ENCODE measurements at places on chromosomes 1 and 21. TPM values are rescaled to one million over a fixed set of nuclear protein-coding genes. Genes with fewer than 3 reads are reported as not detected.
A peak's percentile ranks its signal among the peaks of the same experiment; 100 is the strongest.

Gene NCAM2
- 7.7 TPM for polyA plus RNA-seq

Gene ITLN2
- not detected for polyA plus RNA-seq

Gene SSBP3
- 34.3 TPM for polyA plus RNA-seq

Gene OVAAL
- polyA plus RNA-seq, result not detected

Gene IVL
- polyA plus RNA-seq, result not detected

Gene CDC73
- polyA plus RNA-seq, result 56.4 TPM

Gene TSPEAR
- polyA plus RNA-seq, result not detected

Gene AQP10
- not detected for polyA plus RNA-seq

Gene TEX50
- polyA plus RNA-seq, result not detected

Gene EEIG2
- 6.1 TPM for polyA plus RNA-seq

Gene VTCN1
- polyA plus RNA-seq, result not detected

Gene LAD1
- 0.04 TPM for polyA plus RNA-seq

DNA sequence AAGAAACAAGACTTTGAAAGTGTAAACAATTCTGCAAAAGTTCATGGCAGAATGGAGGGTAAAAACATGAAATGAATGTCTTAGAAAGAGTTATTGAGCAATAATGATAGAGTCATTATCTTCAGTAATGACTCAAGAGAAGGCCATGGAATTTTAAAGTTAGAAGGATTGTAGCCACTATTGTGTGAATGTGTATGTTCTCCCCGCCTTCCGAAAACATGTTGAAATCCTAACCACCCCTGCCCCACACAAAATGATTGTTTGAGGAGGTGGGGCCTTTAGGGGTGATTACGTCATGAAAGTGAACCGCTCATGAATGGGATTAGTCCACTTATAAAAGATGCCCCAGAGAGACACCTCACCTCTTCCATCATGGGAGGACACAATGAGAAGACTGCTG lies 93.8 kb upstream of the CCDC190 start:
- DNase-seq, result no peak

GRCh38 chr21:45080639-45081414 lies 6.4 kb downstream of the ADARB1 start:
- peak; percentile 15 for DNase-seq

- no peak for DNase-seq
These were observed 48.6 kb downstream of the RPS6KA1 start for GRCh38 chr1:26578167-26578566.

DNA sequence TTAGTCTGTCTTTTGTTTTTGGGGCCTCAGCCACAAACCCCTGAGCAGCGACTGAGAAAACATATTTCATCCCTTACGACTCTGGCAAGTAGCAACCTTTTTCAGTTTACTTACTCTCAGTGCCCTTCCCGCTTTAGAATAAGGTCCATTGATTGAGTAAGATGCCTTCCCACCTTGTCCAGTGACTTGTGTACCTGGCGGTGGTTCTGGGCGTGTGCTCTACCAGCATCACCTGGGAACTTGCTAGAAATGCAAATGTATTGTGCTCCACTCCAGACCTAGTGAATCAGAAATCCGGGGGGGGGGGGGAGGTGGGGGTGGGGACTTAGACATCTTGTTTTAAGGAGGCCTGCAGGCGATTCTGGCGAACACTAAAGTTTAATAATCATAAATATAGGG lies 72.1 kb downstream of the S1PR1 start:
- no peak for DNase-seq

- DNase-seq, result no peak
These were observed 16.6 kb downstream of the TMCC2 start for GRCh38 chr1:205244384-205244783.

GRCh38 chr1:8560035-8560434 lies 242.1 kb downstream of the SLC45A1 start:
- DNase-seq, result no peak

- no peak for DNase-seq
These were observed 68.0 kb upstream of the ACOT11 start for GRCh38 chr1:54479841-54480524.

- peak; percentile 78 for DNase-seq
These were observed 41.6 kb downstream of the GNG12 start for GRCh38 chr1:67791686-67792085.

- no peak for DNase-seq
These were observed 114.4 kb downstream of the DMRTA2 start for GRCh38 chr1:50308878-50309277.

- DNase-seq, result no peak
These were observed 16.2 kb upstream of the DNASE2B start for GRCh38 chr1:84382127-84382526.

- DNase-seq, result no peak
These were observed 22.4 kb upstream of the DR1 start for GRCh38 chr1:93323185-93323820.

GRCh38 chr1:43766818-43767525 lies 59.6 kb downstream of the ST3GAL3 start:
- DNase-seq, result no peak

- DNase-seq, result no peak
These were observed 86.1 kb downstream of the NPHP4 start for GRCh38 chr1:5906116-5906515.

GRCh38 chr1:209791920-209792319 lies 7.6 kb upstream of the C1orf74 start:
- DNase-seq, result no peak

GRCh38 chr1:160362168-160362957 lies 4.5 kb upstream of the NHLH1 start:
- no peak for DNase-seq

- no peak for DNase-seq
These were observed 37.1 kb upstream of the KIF21B start for GRCh38 chr1:201060586-201060985.

DNA sequence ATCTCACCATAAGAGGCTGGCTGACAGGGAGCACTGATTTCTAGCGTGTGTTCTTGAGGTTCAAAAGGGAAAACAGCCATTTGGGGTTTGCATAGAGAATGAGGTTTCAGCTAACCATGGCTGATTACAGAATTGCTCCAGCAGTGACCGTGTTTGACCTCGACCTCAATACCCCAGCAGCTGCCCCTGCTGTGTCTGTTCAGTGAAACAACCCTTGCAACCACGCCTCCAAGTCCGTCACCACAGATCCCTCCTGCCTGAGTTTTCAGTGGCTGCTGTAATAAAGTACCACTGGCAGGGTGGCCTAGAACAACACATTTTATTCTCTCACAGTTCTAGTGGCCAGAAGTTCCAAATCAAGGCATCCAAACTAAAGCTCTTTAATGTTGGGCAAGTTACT lies 147.7 kb downstream of the HUNK start:
- DNase-seq, result no peak

DNA sequence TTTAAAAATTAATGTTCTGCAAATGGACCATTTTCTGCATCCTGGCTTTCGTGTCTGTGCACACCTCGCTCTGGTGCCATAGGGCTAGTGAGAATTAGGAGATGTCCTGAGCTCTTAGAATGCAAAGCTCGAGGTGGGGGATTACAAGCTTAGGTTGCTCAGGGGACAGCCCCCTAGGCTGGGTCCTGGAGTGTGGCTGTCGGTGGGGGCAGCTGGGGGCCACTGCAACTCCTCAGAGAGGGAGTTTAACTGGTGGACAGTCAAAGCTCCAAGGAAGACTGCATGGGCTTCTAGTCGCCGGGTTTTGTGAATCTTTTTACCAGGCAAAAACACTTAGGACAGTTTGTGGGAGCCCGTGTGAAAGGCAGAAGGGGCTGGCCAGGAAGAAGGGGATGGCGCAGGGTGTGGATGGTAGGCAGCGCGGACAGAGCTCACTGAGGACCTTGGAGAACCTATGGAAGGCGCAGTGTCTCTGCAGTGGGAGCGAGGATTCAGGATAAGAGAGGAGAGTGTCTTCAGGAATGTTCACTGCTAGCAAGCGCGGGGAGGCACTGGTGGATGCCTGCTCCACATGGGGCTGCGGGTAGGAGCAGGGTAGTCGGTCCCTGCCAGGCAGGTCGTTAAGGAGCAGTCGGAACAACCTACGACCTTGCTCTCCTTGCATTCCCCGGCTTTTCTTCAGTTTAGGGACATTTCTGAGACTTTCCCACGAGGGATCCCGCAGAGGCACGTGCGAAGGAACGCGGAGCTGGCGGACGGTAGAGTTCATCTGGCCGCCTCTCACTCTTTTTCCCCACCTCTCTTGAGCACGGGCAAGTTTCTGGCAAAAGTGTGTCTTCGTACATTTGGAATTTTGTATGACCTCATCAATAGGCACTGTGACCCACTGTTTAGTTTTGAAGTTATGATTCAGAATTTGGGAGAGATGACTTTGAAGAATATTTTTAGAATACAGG lies 12.9 kb upstream of the KCNE1 start:
- DNase-seq, result no peak

DNA sequence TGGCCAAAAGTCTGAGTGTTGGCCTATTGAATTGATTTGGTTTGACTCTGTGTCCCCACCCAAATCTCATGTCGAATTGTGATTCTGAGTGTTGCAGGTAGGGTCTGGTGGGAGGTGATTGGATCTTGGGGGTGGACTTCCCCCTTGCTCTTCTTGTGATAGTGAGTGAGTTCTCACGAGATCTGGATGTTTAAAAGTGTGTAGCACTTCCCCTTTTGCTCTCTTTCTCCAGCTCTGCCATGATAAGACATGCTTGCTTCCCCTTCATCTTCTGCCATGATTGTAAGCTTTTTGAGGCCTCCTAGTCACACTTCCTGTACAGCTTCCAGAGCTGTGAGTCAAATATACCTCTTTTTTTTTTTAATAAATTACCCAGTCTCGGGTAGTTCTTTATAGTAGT lies 297.1 kb upstream of the ZRANB2 start:
- DNase-seq, result no peak

DNA sequence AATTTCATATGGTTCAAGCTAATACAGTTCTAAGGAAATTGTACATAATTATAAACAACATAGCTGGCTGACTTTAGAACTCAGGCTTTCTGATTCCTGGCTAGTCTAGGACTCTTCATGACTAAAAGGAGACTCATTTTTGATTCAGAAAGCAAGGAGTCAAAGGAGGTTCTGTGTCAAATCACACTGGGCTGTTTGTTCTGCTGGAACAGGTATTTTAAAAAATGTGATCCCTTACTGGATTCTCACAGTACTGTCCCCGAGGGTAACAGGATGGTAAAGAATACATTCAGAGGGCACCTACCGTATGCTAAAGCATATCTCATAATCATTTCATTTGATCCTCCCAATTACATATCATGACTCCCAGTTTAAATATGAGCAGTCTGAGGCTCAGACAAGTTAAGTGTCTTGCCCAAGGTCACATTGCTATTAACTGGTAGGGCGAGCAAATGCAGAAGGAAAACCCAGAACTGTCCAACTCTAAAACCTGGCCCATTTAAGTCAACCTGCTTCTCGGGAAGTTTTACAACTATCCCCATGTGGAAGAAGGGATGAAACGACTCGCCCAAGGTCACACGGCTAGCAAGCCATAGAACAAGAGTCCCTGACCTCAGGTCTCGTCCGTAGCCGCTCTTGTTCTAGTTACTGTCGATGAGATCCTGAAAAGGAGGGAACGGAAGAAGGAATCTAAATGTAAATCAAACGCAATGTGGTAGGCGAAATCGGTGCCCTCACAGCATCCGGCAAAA lies 675 bp downstream of the MYSM1 start:
- no peak for DNase-seq

DNA sequence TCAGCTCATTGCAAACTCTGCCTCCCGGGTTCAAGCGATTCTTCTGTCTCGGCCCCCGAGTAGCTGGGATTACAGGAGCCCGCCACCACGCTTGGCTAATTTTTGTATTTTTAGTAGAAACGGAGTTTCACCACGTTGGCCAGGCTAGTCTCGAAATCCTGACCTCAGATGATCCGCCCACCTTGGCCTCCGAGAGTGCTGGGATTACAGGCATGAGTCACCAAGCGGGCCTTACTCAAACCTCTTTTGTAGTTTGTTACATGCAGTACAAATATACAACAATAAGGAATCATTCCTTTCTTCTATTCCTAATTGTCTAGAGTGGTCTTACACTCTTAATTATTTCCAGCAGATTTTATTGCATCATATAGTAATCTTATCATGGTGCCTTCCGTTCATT lies 16.6 kb downstream of the SPATA17 start:
- no peak for DNase-seq

GRCh38 chr1:111620441-111620971 lies 917 bp downstream of the RAP1A start:
- DNase-seq, result no peak

- DNase-seq, result no peak
These were observed 4.7 kb downstream of the MAP1LC3C start for GRCh38 chr1:241994171-241994570.

GRCh38 chr1:207745839-207746767 lies 5.8 kb upstream of the CD46 start:
- DNase-seq, result no peak
